NCI-H1092 (cell line): ENCODE measurements at places on chromosomes 5 and 9.

GRCh38 chr9:92507005-92507404 lies 24.7 kb upstream of the ASPN start:
- DNase-seq = no peak

GRCh38 chr5:138458384-138458783 lies 6.9 kb upstream of the EGR1 start:
- DNase-seq = no peak

- no peak for DNase-seq
These were observed 361.3 kb downstream of the RAB3C start for GRCh38 chr5:58944221-58944620.

- DNase-seq = no peak
These were observed 9.2 kb downstream of the TAF11L12 start for GRCh38 chr5:17619354-17619753.

- no peak for DNase-seq
These were observed at the start of gene MEGF10 for GRCh38 chr5:127290019-127290945. TSS of gene MEGF10 (plus strand) at chr5:127290796. CDS start at chr5:127331309, 40,513 bp downstream.

DNA sequence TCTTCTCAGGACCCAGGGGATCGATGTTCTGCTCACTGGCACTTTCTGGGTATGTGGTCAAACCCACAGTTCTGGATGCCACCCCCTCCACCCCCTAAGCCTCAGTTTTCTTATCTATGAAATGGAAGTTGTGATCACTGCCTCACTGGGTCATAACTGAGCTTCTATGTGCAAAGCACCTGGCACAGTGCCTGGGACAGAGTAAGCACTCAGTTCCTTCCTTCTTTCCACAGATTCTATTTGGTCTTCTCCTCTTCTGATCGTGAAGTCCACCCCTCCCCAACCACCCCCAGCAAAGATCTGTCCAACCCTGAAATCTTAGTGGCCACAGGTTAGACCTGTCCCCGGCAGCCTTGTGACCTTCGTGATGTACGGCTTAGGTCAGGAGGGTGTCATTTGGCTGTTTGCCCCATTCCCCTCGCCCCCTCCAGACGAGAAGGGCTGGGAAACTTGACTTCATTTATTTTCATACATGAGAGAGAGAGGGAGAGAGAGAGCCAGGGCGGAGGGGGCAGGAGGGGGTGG lies 181.4 kb downstream of the FGF18 start:
- no peak for DNase-seq

GRCh38 chr5:53123702-53124101 lies 14.1 kb upstream of the MOCS2 start:
- DNase-seq = no peak

DNA sequence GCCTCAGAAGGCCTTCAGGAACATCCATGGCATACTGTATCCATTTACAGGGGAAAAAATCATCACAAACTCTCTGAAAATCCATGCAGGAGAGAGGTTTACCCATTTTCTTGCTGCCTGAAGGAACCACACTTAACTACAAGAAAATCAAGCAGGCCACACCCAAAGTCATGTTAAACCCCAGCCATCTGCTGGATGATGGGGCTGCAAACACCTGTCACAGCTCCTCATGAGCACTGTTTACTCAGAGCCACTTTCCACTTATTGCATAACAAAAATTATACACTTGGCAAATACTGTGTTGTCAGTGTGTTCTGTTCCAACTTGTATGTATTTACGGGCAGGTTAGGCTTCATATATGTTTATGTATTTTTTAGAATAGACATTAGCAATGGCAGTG lies 35.8 kb downstream of the PPIC start:
- DNase-seq = no peak

DNA sequence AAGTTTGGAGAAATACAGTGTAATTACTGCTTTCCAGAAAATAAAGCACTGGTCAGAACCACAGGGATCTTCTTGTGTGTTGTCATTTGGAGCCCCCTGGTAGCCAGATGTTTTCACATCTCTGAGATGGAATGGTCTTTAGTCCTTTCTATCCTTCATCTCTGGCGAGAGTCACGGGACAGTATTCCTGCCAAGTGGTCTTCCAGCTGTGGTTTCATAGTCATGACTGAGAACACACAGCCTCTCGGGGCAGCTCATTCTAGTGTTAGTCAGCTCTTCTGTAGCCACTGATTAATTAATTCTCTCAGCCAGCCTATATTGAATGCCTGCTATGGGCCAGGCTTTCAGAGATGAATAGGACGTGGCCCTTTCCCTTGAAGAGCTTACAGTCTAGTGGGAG lies 34.1 kb downstream of the HMGXB3 start:
- DNase-seq = no peak

DNA sequence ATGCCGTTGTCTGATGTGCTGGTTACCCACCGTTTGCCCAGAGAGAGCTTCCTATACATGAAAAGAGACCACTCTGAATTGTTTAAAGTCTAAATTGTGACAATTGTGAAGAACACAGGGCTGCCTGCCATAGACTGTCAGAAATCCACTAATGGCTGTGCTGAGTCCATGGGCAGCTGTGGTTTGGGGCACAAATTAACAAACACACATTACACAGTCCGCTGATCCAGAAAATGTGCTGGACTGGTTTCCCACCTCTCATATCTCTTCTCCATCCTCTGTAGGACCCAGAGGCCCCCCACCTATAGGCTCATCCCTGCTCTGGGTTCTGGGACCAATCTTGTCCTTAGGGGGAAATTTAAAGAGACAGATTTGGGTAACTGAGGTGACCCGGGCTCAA lies 19.0 kb upstream of the LIFR start:
- no peak for DNase-seq

GRCh38 chr5:175854231-175855040 lies 16.9 kb upstream of the CPLX2 start:
- peak; percentile 43 for DNase-seq

GRCh38 chr9:77957652-77958051 lies 74.0 kb downstream of the GNAQ start:
- no peak for DNase-seq

DNA sequence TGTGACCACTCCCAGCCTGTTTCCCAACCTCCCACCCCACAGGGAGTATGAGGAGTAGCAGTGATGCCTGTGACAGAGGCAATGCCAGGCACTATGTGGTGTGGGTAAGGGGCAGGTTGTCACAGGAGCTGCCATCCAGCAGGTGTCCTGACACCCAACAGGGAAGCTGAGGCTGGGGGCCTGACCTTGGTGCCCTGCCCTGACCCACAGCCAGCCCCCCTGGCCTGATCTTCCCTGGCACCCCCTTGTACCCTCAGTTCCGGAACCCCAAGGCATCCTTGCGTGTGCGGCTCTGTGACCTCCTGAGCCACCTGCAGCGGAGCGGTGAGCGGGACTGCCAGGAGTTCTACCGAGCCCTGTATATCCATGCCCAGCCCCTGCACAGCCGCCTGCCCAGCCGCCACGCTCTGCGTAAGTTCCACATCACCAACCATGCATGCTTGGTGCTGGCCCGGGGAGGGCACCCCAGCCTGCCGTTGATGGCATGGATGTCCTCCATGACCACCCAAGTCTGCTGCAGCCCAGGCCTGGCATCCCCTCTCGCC lies 14.4 kb downstream of the CARD19 start:
- DNase-seq = no peak

GRCh38 chr5:42807722-42808447 lies 3.8 kb downstream of the SELENOP start:
- DNase-seq = no peak

DNA sequence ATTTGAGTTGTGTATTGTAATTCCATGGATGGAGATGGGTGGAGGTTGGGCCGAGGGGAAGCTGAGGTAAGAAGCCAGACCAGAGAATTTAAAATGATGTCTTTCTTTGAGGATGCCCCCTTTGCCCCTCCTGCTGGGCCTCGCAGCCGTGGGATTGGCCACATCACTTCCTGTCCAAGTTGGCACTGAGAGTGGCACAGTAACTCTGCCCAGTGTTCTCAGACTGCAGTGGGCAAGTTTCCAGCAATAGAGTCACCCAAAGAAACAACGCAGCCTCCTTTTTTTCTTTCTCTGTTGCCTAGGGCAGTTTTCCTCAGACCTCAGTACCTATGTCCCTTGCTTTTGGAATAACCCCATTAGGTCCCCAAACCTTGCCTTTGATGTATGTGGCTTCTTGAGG lies 306.6 kb upstream of the DMRT1 start:
- DNase-seq = no peak

DNA sequence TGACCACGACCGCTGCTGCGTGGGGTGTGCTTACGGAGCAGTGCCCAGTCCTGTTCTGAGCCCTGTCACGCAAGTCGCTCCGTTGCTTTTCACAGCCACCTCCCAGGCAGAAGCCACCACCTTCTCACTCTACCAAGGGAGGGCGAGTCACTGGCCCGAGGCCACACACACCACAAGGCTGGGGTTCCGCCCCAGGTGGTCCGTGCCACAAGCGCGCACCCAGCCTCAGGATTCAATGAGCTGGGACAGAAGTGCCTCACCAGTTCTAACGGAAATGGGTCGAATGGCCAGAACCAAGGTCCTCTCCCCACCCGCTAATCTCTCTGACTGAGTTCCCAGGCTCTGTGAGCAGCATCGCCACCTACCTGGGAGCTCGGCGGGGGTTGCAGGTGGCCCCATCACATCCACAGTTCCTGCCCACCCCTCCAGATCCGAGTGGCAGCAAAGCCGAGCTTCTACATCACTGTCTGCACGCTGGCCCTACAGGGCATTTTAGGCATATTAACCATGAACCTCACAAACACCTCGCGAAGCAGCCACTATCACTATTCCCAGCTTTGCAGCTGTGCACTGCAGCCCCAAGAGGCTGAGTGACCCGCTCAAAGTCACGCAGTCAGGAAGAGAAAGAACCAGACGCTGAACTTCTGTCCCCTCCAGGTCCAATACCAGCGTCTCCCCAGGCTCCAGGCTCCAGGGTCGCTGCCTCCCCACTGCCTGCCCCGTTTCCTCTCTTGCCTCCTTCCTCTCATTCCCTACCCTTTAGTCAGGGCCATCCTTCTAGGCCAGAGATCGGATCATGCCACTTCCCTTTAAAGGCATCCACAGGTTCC lies 92.1 kb upstream of the PHYKPL start:
- no peak for DNase-seq

DNA sequence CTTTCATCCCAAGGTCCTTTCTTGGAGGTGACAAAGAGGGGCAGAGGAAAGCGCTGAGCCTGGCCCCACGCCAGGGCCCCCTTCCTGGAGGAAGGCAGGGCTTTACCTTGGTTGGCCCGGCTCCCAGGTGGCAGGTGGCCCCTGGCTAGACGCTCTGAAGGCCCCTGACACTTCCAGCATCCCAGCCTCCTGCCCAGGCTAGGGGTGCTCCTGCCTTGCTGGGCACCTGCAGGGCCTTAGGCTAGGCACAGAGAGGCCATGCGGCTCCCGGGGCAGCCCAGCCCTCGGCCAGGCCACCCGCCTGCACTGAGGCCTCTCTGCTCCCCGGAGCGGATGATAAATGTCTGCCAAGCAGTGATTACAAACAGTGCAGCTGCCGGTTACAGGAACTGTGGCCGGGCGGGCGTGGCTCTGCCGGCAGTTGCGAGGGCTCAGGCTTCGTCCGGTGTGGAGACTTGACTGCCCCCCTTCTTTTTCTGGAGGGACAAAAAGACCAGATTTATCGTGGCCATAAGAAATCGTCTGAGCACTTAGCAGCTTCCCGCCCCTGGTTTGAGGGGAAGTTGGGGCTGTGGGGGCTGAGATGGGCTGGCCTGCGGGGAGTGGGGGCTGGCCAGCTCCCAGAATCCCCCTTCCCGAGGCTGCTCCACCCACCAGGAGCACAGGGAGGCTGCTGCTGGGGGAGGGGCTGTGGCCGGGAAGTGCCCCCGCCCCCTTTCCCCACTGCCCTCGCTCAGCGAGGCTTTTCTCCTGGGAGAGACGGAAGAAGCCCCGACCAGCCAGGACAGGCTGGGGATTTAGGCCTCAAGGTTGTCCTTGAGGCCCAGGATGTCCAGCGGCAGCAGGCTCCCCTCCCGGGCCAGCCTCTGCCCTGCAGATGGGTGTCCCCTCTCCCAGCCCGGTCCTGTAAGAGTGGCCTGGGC lies 31.6 kb upstream of the UBAC1 start:
- DNase-seq = peak; percentile 21

DNA sequence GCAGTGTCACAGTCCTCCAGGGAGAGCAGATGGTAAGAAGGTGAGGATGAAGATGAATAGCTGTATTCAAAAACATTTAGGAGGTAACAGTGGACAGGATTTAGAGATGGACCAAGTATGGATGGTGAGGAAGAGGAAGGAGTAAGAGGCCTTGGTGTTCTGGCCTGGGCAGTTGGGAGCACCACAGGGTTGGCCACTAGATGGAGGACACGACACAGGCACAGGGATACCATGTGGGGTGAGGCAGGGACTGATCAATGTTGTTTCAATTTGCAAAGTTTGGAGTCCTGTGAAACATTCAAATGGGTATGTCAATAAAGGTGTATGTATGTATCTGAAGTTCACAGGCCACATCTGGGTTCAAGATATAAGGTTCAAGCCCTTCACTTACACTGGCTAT lies 141.1 kb upstream of the RASEF start:
- no peak for DNase-seq

- no peak for DNase-seq
These were observed 112.0 kb downstream of the TMEM174 start for GRCh38 chr5:73284985-73285384.

- no peak for DNase-seq
These were observed 117.5 kb downstream of the ZNF608 start for GRCh38 chr5:124628721-124629596.

- no peak for DNase-seq
These were observed 217.3 kb upstream of the KLF4 start for GRCh38 chr9:107706701-107707427.
